ENCODE measurements at places on chromosomes 12 and 14. TPM values are rescaled to one million over a fixed set of nuclear protein-coding genes. Genes with fewer than 3 reads are reported as not detected.

The GLS2 gene
- total RNA-seq, result 0.21 TPM

The TAS2R7 gene
- total RNA-seq, result not detected

The MMP19 gene
- total RNA-seq, result 0.15 TPM

The RGS6 gene
- total RNA-seq, result 15.7 TPM

The ADAM21 gene
- total RNA-seq, result not detected

The ISCU gene
- total RNA-seq, result 67.8 TPM

The PPFIBP1 gene
- total RNA-seq, result 184 TPM

The CLEC1A gene
- 29.3 TPM for total RNA-seq

The INHBC gene
- total RNA-seq, result not detected

The SLC35F4 gene
- total RNA-seq, result not detected

The EMP1 gene
- 273 TPM for total RNA-seq

The IL26 gene
- not detected for total RNA-seq

The MMP17 gene
- 6.3 TPM for total RNA-seq

The SCN8A gene
- total RNA-seq, result 5.0 TPM

The C3AR1 gene
- 0.49 TPM for total RNA-seq

The ATXN7L3B gene
- 48.4 TPM for total RNA-seq

The SELPLG gene
- 1.6 TPM for total RNA-seq

The PLEKHG7 gene
- total RNA-seq, result not detected

The REP15 gene
- 4.0 TPM for total RNA-seq

The EPS8 gene
- total RNA-seq, result 2.7 TPM

The TEX22 gene
- total RNA-seq, result 1.1 TPM

The KRT72 gene
- 0.28 TPM for total RNA-seq

The PTPRB gene
- total RNA-seq, result 162 TPM

The PRIMA1 gene
- total RNA-seq, result 0.08 TPM

The SVOP gene
- total RNA-seq, result 0.15 TPM

The DDN gene
- total RNA-seq, result 0.10 TPM

The SERPINA4 gene
- not detected for total RNA-seq

The TCL1A gene
- total RNA-seq, result not detected

The SERPINA5 gene
- 0.26 TPM for total RNA-seq

The CALCOCO1 gene
- total RNA-seq, result 144 TPM

The CCDC38 gene
- not detected for total RNA-seq

The CLEC12A gene
- total RNA-seq, result not detected

The ETV6 gene
- 98.7 TPM for total RNA-seq

The PDE3A gene
- total RNA-seq, result 0.97 TPM

The SMOC1 gene
- total RNA-seq, result 0.38 TPM

The PPP4R4 gene
- 0.18 TPM for total RNA-seq

The ANO2 gene
- 4.5 TPM for total RNA-seq

The PZP gene
- 2.2 TPM for total RNA-seq

The LALBA gene
- total RNA-seq, result not detected

The KLHDC1 gene
- total RNA-seq, result 1.6 TPM

The CAPZA3 gene
- total RNA-seq, result not detected

The DACT1 gene
- total RNA-seq, result 2.0 TPM

The SLC25A21 gene
- total RNA-seq, result 1.2 TPM

The KIF26A gene
- 96.9 TPM for total RNA-seq

The GARIN6 gene
- not detected for total RNA-seq
